ENCODE measurements at places on chromosomes 4 and X.

GRCh38 chr4:16931339-16932305 lies 33.2 kb upstream of the LDB2 start:
- no peak for DNase-seq

DNA sequence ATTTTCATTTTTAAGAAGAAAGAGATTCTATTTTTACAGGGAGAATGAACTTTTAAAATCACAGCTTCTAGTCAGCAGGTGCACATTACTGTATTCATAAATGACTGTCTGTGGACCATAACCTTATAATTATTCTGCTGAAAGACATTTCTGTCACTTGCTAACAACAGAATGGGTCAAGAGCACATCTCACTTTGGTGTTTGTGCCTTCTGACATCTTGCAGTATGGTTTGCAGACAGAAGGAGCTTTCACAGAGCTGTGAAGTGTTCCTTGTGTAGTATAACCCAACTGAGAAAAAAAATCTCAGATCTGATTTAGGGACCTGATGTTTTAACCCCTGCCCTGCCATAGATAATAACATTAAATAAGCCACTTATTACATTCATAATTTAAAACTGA lies 131.4 kb upstream of the CTSO start:
- DNase-seq = no peak

GRCh38 chrX:40040686-40041461 lies 56.9 kb downstream of the BCOR start:
- DNase-seq = no peak

DNA sequence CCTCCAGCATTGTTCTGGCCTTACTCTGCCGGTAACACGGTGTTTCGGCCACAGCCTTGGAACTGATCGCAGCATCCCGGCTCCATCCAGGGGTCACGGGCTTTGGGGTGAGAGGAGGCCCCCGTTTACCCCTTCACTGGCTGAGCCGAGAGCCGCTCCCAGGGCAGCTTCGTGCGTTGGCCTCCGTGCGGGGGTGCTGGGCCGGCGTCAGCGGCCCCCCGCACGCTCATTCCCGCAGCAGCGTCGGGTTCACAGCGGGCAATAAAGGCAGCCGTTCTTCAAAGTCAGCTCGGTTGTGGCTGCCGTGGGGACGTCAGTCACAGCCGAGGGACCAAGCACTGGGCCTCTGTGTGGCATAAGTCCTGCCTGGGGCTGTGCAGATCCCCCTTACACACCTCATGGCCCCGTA lies 25.3 kb upstream of the PLCXD1 start:
- no peak for DNase-seq

GRCh38 chr4:180449395-180449956 lies 1793.7 kb upstream of the TENM3 start:
- peak; percentile 51 for DNase-seq

GRCh38 chr4:1033840-1034551 lies 22.6 kb downstream of the FGFRL1 start:
- no peak for DNase-seq
